Left ventricle myocardium superior (tissue), 1 donor: ENCODE measurements at places on chromosomes 7 and 10.

DNA sequence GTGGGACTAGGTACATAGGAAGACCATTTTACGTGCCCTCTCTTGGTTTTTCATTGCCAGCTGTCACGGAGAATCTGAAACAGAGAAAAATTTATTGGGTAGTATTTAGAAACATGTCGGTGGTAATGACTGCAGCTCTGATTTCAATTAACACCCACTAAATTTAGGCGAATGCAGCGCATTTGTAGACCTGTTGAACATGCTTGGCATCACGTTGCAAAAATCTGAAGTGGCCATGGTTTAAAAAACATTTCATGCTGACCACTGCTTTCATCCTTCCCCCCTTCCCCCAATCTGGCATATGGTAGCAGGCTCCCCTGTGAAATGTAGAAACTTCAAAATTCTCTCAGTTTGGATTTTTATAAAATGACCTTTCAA is 34.0 kb downstream of the LRMDA start:
- no peak for DNase-seq

GRCh38 chr7:132347858-132348257 is 228.4 kb downstream of the PLXNA4 start:
- DNase-seq = no peak

DNA sequence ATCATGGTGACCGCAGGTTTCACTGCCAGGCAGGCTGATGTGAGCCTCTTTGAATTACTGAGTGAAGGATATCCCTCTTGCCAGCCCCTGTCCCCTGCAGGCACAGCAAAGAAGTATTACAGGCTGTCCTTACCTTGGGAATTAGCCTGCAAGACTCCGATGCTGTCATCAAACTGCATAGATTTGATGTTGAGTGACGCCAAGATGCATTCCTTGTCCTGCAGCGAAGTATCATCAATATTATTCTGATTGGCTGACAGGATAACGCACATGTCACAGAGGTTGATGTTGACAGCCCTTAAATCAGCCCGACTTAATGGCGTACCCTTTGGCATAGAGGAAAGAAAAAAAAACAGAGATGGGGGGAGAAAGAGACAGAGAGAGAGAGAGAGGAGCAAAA is 693.0 kb downstream of the KCNMA1 start:
- DNase-seq = no peak

DNA sequence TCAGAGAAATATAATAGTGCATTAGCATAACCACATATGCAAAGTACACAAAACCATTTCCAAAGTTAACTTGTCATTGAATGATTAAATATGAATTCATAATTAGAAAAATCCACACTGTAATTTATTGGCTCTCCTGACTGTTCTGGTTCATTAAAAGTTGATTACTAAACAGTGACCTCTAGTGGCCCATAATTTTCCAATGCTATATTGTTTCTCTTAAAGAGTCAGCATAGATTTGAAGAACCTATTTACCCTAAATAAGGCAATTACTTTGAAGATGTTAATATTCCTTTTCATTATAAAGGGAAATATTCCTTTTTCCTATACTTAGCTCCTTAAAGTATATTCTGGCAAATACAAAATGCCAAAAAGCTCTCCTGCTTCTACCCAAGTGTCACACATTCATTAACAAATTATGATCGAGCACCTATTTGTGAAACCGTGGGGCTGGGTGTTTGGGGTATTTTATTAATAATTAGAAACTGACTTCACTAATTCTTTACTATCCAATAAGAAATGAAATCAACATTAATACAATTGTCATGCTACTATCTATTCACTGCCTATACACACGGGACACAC is 86.2 kb downstream of the HIBADH start:
- no peak for DNase-seq

GRCh38 chr10:474946-475345 is 214.5 kb downstream of the DIP2C start:
- DNase-seq = no peak

DNA sequence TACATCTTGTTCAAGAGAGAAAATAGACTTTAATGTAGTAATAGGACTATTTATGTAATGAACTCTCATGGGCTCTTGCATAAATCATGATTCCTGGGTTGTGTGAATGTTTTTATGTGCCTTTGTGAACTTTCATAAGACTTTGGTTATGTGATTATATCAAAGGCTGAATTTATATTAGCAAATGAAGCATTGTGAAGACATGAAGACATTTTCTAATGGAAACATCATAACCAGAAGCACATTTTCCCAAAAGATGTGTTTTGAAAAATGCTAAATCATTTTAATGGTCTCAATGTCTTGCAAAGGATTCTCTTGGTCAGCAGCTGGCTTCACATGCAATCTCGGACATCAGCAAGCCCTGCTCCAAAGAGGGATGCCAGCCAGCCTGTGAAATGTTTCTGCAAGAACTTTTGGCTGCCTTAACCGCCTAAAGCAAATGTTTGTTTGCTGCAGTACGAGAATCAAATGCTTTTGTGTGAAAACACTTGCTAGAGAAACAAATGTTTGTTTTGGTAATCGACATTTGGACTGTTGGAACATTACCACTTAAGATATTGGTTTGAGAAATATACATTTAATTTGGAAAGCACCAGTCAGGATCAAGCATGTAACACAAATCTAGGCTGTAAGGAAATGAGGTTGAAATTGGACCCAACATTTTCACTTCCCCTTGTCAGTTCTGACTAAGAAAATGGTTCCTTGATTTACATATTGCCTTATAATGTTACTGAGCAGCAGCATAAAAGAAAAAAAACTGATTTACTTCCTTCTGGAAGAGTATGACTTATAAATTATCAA is 102.1 kb downstream of the RTKN2 start:
- no peak for DNase-seq

- no peak for DNase-seq
These were observed 106.6 kb downstream of the ADCY1 start for GRCh38 chr7:45680776-45681175.

DNA sequence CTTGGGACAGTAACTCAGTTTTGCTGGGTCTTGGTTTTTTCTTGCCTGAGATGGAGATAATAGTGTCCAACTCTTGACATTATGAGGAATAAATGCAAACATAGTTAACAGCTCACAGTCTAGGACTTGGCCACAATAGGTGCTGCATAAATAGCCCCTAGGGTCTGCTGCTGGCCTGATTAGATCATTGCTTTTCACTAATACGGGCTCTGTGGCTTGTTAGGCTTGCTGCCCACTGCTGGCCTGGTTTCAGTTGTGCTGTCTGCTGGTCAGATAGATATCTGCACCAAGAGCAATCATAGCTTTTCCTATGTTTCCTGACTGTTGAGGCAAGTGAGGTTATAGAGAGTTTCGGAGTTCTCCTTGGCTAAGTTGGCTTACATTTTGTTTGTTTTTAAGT is 246.1 kb downstream of the DNAJB9 start:
- no peak for DNase-seq

DNA sequence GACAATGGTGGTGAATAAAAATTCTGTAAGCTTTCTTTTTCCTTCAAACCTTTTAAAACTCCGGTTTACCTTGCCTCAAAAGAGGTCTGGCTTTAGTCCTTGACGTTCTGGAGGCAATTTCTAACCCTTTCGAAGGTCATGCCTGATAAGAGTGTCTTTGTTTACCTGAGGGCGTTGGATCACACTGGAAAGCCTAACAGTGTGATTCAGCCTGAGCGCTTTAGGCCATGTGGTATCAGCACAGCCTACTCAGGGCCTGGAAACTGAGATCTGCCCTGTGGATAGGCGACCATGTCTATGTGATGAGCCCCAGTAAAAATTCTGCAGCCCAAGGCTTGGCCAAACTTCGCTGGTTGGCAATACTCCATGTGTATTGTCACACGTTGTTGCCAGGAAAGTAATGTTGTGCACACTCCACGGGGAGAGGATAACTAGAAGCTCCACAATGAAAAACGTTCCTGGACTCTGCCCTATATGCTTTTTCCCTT is 10.7 kb downstream of the CCDC6 start:
- DNase-seq = peak; percentile 32

GRCh38 chr7:80642871-80643270 is 4.4 kb downstream of the CD36 start:
- DNase-seq = no peak

- no peak for DNase-seq
These were observed 131.1 kb upstream of the SLC26A5 start for GRCh38 chr7:103577059-103577458.

DNA sequence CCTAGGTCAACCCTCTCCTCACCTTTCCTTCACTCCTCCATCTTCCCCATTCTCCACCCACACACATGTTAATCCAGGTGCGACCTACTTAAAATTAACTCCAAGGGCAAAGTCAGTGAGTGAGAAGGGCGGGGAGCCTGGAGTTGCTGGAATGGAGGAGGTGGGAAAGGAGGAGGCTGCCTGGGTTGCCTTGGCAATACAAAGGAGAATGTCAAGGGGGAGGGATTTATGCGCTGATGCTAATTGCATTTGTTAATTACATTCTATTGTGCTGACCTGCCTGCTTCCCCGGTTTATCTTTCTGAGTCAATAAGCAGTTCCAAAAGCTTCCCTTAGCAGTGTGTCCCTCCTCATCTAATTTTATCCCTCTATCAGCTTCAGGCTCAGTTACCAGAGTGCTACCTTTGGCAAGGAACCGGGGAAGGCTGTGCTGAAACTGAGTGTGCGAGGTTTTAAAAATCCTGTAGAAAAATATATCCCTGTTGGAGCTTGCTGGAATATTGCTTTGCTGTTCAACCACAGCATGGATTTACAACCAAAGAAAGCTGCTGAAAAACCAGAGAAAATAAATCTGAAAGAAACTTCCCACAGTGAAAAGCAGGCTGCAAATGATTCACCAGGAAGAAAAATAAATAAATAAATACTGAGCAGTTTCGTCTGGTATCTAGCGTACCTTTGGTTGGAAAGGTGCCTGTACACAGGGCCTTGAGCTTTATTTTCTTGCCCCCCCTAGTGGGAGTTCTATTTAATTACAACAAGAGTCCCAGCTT is 113.2 kb upstream of the DGKB start:
- DNase-seq = no peak

DNA sequence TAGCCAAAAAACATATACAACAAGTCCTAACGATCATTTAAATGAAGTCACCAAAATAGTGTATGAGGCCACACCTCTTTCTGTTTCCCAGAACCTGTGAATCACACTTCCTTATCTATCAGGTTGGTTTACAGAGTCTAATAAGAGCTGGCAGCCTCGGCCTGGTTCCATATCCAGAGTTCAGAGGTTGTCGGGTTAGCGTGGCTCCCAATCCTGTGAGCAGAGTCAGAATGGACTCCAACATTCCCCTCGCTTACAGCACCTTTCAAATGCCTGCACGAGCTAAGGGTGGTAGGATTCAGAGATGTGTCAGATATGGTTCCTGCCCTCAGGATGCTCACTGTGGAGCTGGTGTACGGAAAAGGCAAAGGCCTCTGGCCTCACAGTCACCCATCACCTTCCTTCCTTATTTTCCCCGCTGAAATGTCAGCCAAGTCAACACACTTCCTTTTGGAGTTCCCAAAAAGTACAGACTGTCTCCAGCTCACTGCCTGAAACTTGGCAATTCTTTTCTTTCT is 6.0 kb downstream of the IL15RA start:
- peak; percentile 29 for DNase-seq

DNA sequence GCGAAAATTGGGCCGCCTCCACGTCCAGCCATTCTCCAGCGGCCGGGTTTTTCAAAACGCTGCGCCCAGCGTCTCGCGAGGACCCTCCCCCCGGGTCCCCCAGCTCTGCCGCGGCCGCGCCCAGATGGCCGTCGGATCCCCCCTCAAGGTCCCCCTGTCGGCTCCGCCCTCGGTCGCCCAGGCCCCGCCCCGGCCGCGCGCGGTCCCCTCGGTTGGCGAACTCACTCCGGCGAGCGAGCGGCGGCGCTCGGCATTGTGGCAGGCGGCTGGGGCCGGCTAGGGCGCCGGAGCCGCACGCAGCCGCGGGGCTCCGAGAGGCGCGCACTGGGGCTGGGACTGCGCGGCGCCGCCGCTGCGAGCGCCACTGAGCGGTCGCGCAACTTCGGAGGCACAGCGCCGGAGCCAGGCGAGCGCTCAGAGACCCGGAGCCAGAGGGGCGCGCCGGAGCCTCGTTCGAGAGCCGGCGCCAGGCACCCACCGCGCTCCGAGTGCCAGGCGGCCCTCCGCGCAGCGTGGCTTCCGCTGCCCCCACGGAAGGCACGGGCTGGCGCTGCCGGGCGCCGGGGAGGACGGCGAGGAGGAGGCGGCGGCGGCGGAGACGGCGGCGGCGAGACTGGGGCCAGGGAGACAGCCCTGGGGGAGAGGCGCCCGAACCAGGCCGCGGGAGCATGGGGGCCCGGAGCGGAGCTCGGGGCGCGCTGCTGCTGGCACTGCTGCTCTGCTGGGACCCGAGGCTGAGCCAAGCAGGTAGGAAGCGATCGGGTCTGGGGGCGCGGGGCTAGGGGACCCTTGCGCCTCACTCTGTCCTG is at the start of gene UNC5B:
Gene UNC5B (plus strand): TSS at position 253 of the 809 bp plus-strand sequence. CDS start 416 bp downstream, at position 669.
- peak; percentile 97 for DNase-seq

DNA sequence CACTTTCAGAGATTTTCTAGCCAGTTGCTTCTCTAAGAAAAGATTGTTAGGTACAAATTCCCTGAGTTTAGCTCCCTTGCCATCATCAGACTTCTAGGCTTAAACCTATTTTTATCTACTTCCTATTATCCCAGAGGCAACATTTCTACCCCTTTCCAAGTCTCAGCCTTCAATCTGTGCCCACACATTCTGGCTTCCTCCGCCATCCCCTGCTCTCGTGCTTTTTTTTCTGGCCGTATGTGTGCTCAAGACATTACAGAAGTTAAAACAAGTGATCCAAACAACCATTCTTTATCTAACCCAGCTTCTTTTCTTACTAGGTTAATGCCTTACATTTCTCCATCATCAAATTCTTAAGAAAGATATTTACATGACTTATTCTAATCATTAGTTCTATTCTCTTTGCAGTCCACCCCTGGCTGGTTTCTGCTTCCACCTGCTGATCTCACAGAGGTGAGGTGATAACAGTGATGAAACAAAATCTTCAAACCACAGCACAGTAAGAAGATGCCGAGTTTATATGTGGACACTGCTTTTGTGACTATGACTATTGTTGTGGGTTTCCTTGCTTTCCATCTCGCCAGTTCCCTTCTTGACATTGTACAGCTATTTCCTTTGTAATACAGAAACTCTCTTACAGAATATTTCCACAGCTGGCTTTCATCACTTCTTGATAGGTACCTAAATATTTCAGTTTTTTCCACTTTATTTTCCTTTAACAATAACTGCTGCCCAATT is 18.3 kb upstream of the CDK6 start:
- no peak for DNase-seq

DNA sequence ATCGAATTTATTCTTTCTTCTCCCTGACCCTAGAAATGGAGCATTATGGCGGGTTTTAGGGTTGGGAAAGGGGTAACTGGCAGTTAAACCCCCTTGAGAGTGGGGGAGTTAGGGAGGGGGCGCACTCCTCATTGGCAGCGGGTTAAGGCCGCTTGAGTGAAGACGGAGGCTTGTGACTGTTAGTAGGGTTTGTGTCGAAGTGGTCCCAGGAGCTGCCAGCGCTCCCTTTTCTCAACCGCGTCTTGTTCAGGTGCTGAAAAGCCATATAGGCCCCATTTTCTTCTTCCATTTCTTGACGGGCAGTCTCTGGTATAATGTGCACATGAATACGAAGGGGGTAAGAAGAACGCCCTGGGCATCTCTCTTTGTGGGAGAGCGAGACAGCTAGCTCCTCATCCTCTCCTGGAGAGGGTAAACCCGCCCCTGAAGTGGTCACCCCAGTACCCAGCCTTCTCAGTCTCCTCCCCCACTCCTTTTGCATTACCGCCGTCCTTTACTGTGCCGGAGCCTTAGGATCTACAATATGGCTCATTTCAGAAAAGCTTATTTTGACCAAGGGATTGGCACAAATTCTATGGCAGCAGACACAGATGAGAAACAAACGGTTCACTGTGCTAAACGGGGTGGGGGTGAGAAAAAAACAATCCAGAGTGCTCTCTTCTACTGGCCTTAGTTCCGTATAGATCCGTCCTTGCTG is 836 bp downstream of the KMT2E start:
- DNase-seq = no peak
